ENCODE measurements at places on chromosomes 1 and 21. TPM values are rescaled to one million over a fixed set of nuclear protein-coding genes. Genes with fewer than 3 reads are reported as not detected.

- no peak for DNase-seq
- peaks cover 42% of the 10 kb centered on the region for H3K27me3 ChIP-seq
- H3K36me3 ChIP-seq, result no peaks in the 10 kb centered on the region
- H3K27ac ChIP-seq, result no peak overlapping the region
- H3K4me1 ChIP-seq, result no peaks in the 10 kb centered on the region
Observed at GRCh38 chr21:46063227-46063626, 34.7 kb upstream of the COL6A2 start.

Gene IL19
- not detected for total RNA-seq

Gene FAM167B
- total RNA-seq, result 1.2 TPM

GRCh38 chr1:208184966-208185654, 59.1 kb downstream of the PLXNA2 start:
- H3K27ac ChIP-seq, result no peak overlapping the region
- H3K36me3 ChIP-seq, result no peaks in the 10 kb centered on the region

GRCh38 chr1:9270290-9270883, 22.3 kb upstream of the SPSB1 start:
- H3K27ac ChIP-seq, result no peak overlapping the region
- peaks cover 3% of the 10 kb centered on the region for H3K4me1 ChIP-seq
- DNase-seq, result no peak
- no peak overlapping the region for H3K4me3 ChIP-seq
- H3K27me3 ChIP-seq, result no peaks in the 10 kb centered on the region
- peaks cover 25% of the 10 kb centered on the region for H3K36me3 ChIP-seq

GRCh38 chr21:31730712-31731055, 1.2 kb downstream of the SCAF4 start:
- DNase-seq, result no peak
- no peak overlapping the region for H3K4me3 ChIP-seq
- H3K4me1 ChIP-seq, result peaks cover 11% of the 10 kb centered on the region
- peaks cover 7% of the 10 kb centered on the region for H3K36me3 ChIP-seq

Measured in activated B cell treated with CpG ODN at 0.5 μM for 24 hours (primary cell).